ENCODE measurements at places on chromosomes 11 and 22.

DNA sequence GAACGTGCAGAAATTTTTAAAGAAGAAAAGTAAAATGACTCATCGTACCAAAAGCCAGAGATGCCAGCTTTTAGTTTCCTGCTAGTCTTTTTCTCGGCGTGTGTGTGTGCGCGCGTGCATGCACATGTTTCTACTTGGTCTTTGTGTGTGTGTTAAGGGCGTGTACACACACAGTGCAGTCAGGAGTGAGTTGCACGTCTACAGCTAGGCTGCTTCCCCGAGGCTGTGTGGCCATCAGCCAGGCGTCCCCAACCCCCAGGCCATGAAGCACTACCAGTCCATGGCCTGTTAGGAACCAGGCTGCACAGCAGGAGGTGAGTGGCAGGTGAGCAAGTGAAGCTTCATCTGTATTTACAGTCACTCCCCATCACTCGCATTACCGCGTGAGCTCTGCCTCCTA, 36.4 kb downstream of the KCNQ1 start:
- DNase-seq: no peak

GRCh38 chr11:119739021-119739703, 10.2 kb upstream of the NECTIN1 start:
- no peak for DNase-seq

DNA sequence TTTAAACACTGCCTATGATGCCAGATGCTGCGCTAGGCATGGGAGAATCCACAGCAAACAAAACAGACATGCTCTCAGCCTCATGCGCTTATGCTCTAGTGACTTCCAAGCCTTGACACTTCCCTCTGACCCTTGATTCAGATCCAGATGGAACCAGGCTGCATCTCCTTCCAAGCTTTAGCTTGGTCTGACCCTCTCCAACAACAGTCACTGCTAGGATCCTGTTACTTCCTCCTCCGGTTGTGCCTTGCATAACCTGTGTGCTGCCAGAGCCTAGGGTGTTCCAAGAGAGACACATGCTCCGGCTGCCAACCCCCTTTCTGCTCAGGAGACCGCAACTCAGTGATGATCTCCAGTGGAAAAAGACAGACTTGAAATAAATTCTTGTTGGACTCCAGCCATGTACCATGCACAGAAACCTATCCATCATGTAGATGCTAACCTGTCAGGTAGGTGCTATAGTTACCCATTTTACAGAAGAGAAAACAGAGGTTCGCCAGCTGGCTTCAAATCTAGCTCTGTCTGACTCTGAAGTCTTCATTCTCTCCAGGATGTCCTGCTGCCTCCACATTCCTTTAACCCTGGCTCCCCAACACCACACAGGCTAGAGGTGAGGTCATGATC, 136.3 kb upstream of the TEAD1 start:
- DNase-seq: no peak

DNA sequence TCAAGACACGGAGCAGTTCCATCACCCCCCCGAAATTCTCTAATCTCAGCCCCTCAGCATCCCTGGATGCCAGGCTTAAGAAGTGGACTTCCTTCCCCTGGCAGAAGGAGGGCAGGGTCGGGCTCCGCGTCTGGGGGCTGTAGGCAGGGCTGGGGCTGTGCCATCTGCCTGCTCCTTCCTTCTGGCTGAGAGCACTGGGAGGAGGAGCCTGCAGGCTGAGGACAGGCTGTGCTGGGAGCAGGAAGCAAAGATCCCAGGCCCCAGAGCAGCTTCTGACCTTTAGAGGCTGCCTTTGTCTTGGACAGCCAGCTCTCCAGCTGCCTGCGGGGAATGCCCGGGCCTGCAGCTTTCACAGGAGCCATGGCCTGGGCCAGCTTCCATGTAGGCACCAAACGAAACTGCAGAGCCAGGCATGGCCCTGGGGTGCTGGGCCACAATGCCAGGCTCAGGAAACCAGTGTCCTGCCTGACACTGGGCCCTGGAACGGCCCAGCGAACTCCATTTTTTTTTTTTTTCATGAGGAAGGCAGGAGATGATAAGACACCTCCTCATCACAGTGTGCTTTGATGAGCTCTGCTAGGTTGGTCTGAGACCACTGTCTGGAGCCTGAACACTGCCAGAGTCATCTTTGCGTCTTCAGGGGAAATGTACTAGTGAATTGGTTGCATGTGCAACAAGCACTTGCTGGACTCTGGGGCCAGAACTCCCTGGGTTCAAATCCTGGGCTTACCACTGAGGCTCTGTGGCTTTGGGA, 67.9 kb downstream of the MCM5 start:
- peak; percentile 79 for DNase-seq

- DNase-seq: no peak
Observed at GRCh38 chr11:118304568-118305248, at the start of gene CD3E. CD3E (plus strand) TSS chr11:118304730; CDS start chr11:118304953, 223 bp downstream.

DNA sequence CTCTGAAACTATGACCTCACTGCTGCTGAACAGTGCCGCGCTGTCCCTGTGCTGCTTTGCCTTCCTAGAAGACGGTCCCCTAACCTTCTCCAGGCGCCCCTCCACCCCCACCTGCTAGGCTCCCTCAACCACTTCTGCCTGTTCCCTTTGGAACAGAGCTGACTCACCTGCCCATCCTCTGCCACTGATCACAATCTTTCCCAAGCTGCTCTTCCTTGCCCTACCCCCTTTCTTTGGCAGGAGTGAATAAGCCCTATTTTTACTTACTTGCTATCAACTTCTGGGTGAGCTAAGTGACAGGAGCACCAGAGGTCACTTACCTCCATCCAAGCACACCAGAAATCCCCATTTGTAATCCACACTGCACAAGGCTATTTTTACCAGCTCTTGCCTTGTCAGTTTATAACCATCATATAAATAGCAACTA, 116.0 kb upstream of the BID start:
- no peak for DNase-seq

- DNase-seq: no peak
Observed at GRCh38 chr11:116638463-116638862, 134.3 kb downstream of the BUD13 start.

DNA sequence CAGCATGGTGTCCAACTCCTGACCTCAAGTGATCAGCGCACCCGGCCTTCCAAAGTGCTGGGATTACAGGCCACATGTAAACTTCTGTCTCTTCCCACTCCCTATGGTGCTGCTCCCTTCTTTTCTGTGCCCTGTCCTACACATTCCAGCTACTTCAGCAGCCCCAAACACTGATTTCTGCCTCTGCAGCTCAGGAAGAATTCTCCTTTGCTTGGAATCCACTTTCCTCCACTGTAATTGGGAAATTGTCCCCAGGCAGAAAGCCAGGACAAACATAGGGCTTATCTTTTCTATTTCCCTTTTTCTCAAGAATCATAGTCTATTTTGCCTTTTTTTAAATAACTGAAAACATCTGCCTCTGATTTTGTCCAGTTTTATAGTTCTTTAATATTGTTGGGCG, 21.3 kb upstream of the DRG1 start:
- no peak for DNase-seq

DNA sequence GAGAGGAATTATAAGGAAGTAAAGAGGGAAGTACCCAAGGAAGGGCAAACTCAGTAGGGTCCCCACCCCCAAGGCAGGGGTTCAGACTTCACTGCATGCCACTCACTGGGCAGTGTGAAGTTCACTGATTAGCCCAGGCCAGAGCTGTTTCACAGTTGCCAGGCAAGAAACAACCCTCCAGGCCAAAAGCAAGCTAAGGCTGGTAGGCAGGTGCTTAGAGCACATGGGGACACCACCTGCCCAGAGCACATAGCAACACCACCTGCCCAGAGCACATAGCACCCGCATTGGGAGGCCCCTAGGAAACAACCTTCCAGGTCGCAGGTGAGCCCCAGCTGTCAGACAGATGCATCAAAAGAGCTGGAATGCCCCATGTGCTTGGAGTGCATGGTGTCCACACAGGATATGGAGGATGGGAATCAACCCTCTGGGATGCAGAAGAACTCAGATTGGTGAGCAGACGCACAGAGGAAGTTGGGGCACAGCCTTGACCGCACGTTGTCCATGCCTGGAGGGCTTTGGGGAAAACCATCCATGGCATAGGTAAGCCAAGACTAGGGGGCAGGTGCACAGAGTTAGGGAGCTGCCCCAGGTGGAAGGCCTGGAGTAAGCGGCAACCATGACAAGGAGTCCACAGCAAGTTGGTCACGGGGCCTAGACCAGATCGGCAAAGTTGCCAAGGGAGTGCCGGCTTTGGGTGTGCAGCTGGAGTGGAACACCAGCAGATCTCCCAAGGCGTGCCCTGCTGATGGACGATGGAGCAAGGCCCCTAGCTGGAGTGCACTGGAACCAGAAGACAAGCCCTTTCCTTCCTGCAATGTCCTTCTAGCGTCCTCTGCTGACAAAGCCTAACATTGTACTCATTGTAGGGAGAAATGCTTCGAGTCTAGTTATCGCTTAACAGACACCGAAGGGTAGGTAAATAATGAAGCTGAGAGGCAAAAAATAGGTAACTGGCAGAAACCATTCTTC, 7.8 kb upstream of the TMEM216 start:
- DNase-seq: no peak

DNA sequence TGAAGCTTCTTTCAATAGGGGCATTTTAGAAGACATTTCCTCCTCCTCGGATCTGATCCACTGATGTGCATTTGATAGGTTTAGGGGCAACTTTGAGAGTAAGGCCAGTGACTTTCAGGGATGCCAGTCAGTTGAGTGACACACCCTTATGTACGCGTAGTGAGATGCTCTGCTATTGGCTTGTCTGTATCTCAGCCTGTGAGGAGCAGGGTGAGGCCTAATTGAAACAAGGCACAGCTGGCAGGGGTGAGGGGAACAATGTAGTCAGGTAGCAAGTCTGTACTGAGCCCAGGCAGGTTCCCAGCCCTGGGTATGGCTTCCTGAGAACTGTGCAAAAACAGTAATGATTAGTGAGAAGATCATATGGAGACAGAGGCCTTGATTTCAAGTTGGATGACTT, 61.5 kb downstream of the STIM1 start:
- DNase-seq: no peak

DNA sequence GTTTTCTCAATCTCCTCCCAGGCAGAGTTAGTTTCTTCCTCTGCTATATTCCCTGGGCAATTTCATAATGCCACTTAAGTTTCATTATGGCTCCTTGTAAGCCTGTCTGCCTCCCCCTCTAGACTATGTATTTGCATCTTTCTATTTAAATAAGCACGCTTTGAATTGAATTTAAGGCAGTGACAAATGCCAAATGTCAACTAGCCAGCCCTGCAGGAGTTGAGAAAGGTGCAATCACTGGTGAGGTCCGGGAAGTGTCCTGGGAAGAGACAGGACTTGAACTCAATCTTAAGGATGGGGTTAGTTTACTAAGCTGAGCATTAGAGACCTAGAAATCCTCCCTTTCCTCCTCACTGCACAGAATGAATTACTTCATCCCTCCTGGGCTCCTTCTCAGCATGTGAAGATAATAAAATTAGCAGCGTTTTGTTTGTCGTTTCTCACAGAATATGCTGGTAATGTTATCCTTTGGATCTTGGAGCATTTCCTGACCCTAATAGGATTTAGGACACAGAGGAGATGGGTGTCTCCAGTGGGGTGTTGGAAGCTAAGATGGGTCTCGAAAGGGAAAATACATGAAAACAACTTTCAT, 1.6 kb downstream of the TCP11L1 start:
- no peak for DNase-seq

DNA sequence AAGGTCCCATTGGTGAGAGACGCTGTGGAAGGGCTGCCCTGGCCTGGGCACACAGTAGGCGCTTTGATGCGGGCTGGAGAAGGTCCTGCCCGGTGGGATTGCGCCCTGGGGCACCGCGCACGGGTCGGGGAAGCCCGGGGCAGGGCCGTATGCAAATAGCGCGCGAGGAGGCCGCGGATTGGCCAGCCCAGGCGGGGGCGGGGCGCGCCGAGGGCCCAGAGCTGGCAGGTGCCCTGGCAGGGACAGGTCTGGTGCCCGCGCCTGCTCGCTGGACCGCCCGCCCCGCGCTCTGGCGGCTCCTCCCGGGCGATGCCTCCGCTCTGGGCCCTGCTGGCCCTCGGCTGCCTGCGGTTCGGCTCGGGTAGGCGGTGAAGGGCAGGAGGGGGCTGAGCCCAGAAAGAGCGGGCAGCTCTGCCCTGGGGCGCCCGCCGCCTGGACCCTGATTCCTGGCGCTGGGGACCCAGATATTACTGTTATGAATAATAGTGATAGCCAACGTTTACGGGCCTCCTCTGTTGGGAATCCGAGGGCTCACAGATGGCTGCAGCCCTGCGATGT, at the start of gene UPK3A:
TSS of gene UPK3A (plus strand) at position 245 of the 558 bp plus-strand sequence. CDS start at position 310, 65 bp downstream.
- DNase-seq: no peak

- peak; percentile 51 for DNase-seq
Observed at GRCh38 chr22:43388420-43388851, 23.4 kb upstream of the MPPED1 start.

GRCh38 chr11:115360186-115360824, 143.9 kb downstream of the CADM1 start:
- DNase-seq: no peak

DNA sequence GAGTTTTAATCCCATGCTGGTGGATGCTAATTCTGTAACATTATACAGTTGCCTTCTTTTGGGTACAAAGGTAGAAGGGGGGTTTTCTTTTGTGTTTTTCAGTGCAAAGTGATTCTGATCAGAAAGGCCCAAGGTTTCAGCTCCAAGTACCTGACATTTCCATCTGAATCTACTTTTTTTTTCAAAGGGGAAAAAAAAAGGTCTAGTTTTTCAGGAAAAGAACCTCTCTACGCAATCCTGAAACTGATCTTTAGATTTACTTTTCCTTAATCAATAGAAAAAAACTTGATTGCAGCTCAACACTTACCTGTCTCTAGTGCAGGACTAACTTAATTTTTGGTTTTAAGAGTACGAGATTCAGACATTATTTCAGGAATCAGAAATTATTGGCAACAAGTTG, at the start of gene TECTA:
TSS of gene TECTA (plus strand) at position 301 of the 400 bp plus-strand sequence. CDS start 1,423 bp downstream, outside the sequence.
- no peak for DNase-seq

GRCh38 chr22:41943661-41944209, 3.2 kb downstream of the CENPM start:
- DNase-seq: no peak

DNA sequence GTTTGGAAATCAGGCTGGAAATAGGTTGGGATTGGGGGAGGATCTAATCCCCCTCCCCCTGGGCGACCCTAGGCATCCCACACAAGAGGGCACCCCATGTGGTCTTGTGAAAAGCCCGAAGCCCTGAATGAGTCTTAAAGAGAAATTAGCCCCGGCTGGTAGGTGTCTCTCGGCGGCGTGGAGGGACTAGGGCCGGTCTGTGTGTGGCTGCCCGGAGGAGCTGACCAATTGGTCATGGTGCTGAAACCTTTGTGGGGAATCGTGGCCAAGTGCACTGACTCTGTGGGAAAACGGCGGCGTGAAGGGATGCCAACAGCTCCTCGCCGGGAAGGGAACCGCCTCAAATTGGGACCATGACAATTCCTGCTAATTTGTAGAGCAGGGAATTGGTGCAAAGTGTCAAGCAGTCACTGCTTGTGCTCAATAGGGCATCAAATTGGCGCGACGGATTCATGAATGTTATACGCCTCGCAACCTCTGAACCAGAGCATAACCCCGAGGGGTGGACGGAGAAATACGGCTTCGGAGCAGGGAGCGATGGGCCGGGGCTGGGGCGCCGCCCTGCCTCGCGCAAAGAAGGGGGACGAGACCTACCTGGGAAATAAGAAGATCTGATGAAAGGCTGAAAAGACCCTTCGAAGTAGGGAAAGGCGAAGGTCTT, 1.5 kb downstream of the DBX1 start:
- DNase-seq: no peak

GRCh38 chr11:90757849-90758494, 535.1 kb upstream of the CHORDC1 start:
- DNase-seq: no peak

All from hippocampal formation (tissue), 2 donors.